ENCODE measurements at places on chromosomes 11 and 22.
A peak's percentile ranks its signal among the peaks of the same experiment; 100 is the strongest.

- peak; percentile 25 for DNase-seq
Observed at GRCh38 chr22:42217019-42217751, 53.3 kb downstream of the TCF20 start.

DNA sequence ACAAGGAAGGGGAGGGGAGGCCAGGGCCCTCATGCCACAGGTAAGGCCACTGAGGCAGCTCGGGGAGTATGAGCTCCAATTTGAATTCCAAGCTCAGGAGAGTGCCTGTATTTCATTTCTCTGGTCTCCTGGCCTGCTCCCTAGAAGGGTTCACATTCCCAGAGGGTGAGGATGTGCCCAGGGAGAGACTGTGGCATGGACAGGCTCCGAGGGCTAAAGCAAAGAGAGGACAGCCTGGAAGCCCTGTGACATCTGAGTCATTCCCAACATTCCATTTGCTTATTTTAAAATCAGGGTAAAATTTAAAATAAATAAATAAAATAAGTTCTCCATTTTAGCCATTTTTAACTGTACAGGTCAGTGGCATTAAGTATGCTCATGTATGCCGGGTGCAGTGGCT lies 18.6 kb upstream of the FOLR1 start:
- no peak for DNase-seq

DNA sequence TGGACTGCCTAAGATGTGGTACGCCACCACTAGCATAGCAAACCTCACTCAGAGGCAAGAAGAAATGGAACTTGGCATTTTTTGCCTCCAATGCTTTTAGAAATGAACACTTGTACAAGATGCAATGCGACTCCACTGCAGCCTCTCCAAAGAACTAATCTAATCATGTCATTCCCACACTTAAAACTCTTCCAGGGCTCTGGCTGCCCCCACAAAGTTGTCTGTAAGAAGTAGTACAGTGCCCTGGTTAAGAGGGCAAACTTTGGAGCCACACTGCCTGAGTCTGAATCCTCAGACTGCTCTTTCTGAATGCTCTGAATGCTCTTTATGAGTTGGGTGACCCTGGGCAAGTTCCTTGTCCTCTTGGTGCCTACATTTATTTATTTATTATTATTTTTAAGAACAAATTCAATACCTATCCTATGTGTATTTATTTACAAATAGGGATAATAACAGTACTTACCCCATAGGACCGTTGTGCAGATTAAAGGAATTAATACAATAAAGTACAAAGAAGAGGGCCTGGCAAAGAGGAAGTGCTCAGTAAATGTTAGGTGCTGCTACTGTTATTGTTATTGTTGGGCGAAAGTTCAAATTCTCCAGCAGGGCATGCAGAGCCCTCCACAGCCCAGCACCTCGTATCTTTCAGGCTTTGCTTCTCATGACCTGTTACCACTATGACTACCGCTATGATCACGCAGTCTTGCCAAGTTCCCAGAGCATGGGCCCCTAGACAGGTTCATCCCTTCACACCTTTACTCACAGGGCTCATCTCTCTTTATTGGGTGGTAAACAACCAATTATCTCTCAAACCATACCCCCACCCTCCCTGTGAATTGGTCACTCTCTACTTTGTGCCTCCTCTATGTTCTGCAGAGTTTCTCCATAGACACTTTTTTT lies 59.3 kb downstream of the RAB30 start:
- no peak for DNase-seq

DNA sequence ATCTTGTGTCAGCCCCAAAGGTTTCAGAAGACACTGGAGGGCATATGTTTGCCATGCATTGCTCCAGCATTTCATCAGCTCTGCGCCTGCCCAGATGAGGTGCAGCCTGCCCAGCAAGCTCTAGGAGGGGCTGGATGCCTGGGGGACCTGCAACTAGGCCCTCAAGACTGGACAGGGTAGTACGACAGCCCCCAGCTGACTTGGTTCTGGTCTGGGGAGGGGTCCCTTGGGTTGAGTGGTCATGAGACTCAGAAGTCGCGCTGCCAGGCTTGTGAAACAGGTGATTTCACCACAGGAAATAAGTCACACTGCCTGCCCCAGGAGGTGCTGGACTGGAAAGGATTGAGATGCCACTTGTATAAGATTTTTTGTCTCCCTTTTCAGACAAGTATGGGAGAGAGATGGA lies 23.4 kb downstream of the TPBGL start:
- DNase-seq = no peak

DNA sequence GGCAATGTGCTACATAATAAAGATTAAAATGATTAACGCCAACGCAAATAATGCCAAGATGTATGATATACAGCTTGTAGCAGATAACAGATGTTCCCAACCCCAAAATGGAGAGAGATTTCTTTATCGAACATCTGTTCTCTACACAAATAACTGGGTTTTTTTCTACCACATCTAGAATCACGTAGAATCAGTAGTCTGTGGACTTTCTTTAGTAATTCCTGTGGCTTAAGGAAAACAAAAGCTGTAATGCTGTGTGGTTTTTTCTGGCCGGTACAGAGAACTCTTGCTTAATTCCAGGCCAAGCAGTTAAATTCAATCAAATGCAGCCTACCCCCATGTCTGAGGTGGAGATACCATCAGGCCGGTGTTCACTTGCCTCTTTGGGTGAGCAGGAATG lies 303.4 kb downstream of the FAT3 start:
- DNase-seq = no peak

- DNase-seq = no peak
Observed at GRCh38 chr22:24683691-24684090, 80.7 kb downstream of the GGT1 start.

- no peak for DNase-seq
Observed at GRCh38 chr22:37313376-37314314, 31.3 kb downstream of the CYTH4 start.

- DNase-seq = no peak
Observed at GRCh38 chr22:38479096-38479837, 11.4 kb downstream of the KDELR3 start.

GRCh38 chr11:20157728-20158127 lies 2.5 kb downstream of the DBX1 start:
- DNase-seq = no peak

DNA sequence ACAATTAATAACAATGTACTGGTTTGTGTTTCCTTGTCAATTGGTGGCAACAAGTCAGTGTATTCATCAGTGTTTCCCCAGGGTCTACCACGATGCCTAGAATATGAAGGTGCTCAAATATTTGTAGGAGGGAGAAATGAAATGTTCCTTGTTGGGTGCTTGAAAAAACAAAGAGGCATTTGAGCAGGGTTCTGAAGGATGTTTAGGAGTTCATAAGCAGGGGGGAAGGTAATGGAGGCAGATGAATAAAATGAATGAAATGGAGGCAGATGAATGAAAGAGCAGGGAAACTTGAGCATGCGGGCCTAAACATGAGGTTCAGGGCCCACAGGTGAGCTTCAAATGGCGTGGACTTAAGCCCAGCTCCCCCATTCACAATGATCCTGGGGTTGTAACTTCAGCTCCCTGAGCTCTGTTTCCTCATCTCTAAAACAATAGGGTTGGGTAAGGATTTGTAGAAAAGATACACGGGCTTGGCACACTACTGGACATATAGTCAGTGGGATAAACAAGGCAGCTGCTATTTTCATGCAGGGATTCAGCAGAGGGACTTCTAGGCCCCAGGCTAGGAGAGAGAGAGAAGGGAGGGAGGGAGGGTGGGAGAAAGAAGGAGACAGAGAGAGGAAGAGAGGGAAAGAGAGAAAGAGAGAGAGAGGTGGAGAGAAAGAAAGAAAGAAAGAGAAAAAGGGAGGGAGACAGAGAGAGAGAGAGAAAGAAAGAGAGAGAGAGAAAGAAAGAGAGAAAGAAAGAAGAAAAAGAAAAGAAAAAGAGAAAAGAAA lies 73.7 kb downstream of the MN1 start:
- no peak for DNase-seq

DNA sequence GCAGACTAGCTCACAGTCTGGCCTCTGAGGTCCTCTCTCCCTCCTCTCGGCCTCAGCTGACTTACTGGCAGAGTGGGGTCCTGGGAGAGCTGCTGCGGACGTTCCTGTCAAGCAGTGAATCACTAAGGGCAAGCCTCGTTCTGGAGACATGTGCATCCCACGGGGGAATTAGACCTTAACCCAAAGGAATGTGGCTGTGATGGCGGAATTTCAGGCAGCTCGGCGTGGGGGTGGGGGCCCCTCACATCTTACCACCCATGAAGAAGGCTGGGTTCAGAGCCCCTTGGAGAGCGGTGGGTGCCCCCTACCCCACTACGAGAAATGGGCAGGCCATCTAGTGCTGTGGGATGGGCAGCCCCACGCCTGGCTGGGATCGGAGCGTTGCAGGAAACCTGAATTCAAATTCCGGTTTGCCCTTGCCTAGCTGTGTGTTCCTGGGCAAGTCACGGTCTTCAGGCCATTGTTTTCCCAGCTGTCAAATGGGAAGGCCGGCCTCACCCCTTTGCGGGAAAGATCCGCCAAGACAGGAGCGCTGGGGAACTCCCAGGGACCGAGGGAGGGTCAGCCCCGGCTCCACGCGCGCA lies 554 bp downstream of the LRRC32 start:
- no peak for DNase-seq

DNA sequence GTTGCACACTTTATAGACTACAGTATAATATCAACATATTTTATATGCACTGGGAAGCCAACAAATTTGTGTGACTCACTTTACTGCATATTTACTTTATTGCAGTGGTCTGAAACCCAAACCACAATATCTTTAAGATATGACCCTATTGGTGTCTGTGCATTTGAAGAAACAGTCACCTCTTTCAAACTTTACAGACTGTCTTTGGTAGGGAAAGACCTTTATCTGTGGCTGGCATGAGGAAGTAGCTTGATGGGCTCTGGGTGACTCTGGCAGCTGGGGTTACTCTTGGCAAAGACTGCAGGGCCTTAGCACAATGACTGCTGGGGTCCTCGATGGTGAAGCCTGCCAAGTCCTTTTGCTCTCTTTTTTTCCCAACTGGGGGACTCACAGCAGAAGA lies 21.3 kb upstream of the ABTB2 start:
- DNase-seq = no peak

DNA sequence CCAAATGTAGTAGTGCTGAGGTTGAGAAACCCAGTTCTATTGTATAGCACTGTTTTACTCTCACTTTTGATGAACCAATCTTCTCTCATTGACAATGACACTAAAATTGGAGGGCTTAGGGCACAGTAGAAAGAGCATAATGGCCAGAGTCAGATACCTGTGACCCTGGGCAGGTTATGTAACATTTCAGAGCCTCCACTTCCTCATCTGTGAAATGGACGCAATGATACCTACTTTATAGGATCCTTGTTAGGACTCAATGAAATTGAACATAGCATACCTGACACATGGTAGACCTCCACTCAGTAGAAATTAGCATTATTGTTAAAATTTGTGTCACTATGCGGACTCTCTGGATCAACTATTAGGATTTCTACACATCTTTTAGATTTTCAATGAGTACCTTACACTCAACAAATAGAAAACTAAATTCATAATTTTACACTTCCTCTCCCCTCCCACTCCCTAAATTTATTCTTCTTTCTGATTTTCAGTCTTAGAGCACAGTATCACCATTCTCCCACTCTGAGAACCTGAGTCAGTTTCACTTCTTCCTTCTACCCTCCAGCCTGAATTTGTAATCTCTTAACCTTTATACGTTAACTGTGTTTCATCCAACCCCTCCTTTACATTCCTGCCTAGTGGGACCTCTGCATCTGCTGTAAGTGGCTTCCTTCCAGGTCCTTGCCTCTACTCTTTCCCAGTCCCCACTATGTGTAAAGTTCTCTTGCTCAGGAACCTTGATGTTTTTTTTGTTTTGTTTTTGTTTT lies 78.3 kb downstream of the MICAL2 start:
- DNase-seq = no peak

GRCh38 chr11:74299015-74299414 lies 12.4 kb downstream of the P4HA3 start:
- DNase-seq = no peak

GRCh38 chr22:35552196-35552842 lies 11.7 kb downstream of the RASD2 start:
- DNase-seq = peak; percentile 87

DNA sequence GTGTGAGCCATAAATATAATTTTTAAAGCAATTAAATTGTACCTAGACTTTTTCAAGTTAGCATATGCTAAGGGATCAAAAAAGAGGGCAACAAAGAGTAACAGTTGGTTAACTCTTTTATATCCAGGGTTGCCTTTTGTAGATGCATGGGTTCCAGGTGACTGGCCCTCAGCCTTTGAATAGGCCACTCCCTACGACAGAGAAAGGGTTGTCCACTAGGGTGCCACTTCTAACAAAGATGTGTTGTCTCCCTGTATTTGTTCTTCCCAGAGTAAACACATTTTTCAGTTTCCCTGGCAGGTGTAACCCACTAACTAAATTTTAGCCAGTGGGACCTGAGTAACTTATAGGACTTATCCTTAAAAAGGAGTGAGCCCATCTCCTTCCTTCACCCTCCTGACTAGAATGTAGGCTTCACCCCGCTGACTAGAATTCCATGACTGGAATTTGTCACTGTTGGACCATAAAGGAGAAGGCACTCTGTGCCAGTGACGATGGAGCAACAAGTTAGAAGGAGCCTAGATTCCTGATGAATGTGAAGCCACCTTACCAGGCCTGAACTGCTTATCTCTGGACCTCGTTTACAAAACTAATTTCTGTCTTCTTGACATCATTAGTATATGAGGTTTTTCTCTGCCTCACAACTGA lies 16.6 kb downstream of the TUG1 start:
- no peak for DNase-seq

- DNase-seq = peak; percentile 51
Observed at GRCh38 chr11:30128269-30128932, 102.4 kb upstream of the FSHB start.

DNA sequence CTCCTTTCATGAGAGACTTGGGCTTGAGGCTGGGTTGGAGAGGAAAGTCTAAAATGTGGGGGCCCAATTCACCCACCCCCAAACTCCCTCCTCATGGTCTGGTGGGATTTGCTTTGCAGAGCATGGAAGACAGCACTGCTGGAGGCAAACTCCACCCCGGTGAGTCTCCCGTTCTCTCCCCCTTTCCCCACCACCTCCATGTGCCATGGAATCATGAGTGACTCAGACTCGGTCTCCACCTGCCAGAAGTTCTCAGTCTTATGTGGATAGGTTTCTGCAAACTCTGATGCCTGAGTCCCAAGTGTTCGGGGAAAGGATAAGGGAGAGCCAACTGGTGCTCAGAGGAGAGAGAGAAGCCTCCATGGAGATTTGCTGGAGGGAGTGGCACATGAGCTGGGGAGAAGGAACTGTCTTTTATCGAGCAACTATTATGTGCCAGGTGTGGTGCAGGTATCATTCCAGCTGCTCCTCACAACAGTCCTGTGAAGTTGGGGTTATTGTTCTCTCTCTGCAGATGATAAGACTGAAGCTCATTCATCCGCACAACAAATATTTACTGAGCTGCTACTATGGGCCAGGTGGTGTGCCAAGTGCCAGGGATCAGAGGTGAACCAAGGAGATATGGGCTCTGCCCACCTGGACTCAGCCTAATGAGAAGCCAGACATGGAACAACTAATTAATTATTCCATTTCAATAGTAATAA lies 6.6 kb downstream of the PLEKHB1 start:
- DNase-seq = no peak

DNA sequence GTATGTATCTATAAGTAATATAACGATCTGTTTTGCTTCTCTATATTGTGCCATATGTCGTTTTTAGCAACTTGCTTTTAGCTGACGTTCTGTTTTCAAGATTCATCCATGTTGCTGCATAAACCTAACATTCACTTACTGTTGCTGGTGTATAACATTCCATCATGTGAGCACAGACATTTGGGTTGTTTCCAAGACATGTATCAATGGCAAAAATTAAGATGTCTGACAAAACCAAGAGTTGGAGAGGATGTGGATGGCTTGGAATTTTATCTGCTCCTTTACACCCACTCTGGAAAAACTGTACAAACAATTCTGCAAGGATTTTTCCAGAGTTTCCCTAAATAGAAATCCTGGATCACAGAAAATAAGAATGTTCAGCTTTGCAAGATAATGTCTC lies 40.9 kb downstream of the DGCR2 start:
- no peak for DNase-seq

Data from tongue (tissue), 3 donors.